LHCN-M2 (cell line): ENCODE measurements at places on chromosomes 4 and X.

DNA sequence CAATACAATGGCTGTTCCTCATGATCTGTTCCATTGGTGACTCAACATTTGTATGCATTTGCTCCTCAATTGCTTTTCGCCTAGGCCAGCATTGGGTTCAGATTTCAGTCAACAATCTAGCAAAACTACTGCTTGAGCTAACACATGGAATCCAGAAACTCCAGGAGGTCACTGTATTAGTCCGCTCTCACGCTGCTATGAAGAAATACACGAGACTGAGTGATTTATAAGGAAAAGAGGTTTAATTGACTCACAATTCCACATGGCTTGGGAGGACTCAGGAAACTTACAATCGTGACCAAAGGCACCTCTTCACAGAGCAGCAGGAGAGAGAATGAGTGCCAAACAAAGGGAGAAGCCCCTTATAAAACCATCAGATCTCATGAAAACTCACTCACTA lies 67.1 kb downstream of the RXFP1 start:
- no peak for DNase-seq

GRCh38 chrX:129361576-129361975 lies 161.7 kb downstream of the SMARCA1 start:
- no peak for DNase-seq

DNA sequence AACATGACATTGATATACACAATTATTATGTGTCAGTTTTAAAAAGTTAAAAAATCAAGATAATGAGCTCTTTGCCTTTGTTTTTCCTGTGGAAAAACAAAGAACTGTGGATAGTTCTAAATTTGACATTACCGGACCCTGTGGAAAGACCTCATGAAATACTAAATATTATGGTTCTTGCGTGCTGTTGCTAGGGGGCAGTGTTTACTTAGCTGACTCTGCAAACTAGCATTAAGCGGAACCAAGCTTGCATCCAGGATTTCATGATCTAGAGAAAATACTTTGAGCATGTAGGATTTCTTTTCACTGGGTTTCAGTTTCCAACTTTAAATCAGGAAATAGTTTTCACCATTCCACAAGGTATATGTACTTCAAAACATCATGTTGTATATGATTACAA lies 33.6 kb downstream of the CLCN4 start:
- DNase-seq: peak; percentile 67

GRCh38 chr4:85744950-85745349 lies 270.0 kb downstream of the ARHGAP24 start:
- DNase-seq: peak; percentile 81

DNA sequence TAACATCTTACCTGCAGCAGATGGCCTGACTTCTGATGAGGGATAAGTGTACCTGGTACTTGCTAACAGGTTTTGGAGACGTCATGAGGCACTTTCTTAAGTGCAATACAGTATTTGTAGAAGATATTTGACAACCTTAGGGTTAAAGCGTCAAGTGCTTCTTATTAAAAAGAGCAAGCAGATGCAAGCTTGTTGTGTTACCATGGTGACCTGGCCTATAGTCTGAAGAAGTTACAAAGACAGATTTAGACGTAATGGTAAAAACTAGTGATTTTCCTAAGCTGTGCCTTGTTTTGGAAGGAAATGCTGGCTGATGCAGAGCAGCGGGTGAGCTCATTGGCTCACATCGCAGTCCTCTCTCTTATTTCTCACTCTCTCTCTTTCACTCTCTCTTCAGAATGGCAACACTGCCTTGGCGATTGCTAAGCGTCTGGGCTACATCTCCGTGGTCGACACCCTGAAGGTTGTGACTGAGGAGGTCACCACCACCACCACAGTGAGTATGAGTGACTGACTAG lies 243.6 kb downstream of the ANK2 start:
- DNase-seq: no peak

DNA sequence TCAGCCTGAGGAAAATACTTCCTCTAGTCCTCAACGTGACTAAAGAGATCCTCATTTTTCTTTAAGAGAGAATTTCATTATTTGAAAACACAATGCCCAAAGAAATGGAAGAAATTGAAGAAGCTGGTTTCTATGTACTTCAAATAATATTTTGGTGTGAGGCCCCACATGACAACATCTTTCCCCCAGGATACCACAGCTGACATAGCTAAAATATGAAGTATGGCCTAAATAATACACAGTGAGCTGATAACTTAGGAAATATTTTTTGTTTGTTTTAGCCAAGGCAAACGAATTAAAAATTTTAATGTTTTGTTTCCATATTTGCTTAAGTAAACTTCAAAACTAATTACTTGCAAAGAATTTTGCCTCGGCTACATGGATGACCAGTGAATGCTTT lies 149.2 kb downstream of the CBR4 start:
- no peak for DNase-seq

DNA sequence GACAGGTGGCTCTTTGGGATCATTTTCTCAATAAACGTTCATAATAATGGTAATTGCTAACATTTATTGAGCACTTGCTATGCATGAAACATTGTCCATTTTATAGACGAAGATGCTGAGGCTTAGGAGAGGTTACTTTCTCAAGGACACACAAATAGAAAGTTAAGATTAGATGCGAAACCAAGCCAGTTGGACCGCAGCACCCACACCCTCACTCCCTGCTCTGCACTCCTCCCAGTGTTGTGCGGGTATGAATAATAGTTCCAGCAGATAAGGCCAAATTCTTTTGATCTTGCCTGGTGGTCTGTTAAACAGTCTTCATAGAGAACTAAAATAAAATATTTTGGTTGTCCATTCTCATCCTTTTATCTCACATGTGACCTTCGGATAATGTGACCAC lies 85.0 kb upstream of the BEND4 start:
- no peak for DNase-seq

- DNase-seq: no peak
Measured at GRCh38 chr4:20916106-20916505, 215.8 kb downstream of the PACRGL start.

DNA sequence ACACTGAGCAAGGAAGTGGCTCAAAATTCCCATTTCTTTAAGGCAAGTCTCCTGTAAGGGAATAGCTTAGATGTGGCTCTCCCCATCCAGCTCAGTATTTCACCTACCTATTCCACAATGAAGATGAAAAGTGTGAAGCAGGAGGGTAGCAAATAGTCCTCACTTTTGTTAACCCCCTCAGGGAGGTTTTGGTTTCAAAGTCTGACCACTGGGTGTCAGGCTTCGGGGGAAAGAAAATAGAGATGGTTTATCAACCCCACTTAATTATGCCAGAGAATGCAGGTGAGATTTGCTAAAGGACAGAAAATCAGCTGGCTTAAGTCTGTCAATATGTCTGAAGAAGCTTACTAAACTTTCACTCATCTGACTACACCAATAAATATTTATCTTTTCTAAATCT lies 69.5 kb downstream of the DHX15 start:
- no peak for DNase-seq

- no peak for DNase-seq
Measured at GRCh38 chr4:23422878-23423277, 467.0 kb downstream of the PPARGC1A start.

- peak; percentile 31 for DNase-seq
Measured at GRCh38 chrX:108699368-108699767, 37.0 kb downstream of the IRS4 start.

- DNase-seq: no peak
Measured at GRCh38 chr4:101184668-101185067, 162.7 kb downstream of the PPP3CA start.

GRCh38 chr4:3160438-3160837 lies 86.0 kb downstream of the HTT start:
- no peak for DNase-seq

GRCh38 chr4:162116095-162116779 lies 47.6 kb downstream of the FSTL5 start:
- no peak for DNase-seq

GRCh38 chrX:102835504-102836146 lies 101.4 kb upstream of the RAB40AL start:
- DNase-seq: peak; percentile 17

GRCh38 chr4:124958847-124959246 lies 246.3 kb upstream of the ANKRD50 start:
- DNase-seq: no peak

- no peak for DNase-seq
Measured at GRCh38 chrX:33908074-33908473, 224.0 kb downstream of the FAM47A start.

GRCh38 chr4:79390890-79391289 lies 17.1 kb downstream of the GK2 start:
- DNase-seq: peak; percentile 5

- no peak for DNase-seq
Measured at GRCh38 chr4:145308598-145308997, 128.2 kb upstream of the OTUD4 start.

- peak; percentile 29 for DNase-seq
Measured at GRCh38 chr4:42101446-42101975, 50.9 kb downstream of the BEND4 start.

GRCh38 chr4:169114341-169114974 lies 104.4 kb upstream of the CBR4 start:
- no peak for DNase-seq

DNA sequence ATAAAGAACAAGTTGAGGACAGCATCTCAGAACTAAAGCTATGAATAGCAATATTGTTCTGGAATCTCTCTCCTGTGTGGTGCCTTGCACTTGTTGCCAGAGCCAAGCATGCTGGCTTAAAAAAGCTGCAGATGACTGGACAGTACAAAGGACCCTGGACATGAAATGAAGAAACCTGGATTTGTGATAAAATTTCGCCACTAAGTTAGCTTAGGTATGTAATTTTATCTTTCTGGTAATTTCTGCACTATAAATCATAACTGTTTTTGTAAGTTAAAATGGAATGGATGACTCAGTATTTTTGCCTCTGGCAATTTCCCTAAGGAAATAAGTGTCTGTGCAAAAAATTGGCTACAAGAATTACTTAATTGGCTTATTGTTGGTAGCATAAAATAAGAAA lies 317.2 kb downstream of the CAMK2D start:
- peak; percentile 69 for DNase-seq

DNA sequence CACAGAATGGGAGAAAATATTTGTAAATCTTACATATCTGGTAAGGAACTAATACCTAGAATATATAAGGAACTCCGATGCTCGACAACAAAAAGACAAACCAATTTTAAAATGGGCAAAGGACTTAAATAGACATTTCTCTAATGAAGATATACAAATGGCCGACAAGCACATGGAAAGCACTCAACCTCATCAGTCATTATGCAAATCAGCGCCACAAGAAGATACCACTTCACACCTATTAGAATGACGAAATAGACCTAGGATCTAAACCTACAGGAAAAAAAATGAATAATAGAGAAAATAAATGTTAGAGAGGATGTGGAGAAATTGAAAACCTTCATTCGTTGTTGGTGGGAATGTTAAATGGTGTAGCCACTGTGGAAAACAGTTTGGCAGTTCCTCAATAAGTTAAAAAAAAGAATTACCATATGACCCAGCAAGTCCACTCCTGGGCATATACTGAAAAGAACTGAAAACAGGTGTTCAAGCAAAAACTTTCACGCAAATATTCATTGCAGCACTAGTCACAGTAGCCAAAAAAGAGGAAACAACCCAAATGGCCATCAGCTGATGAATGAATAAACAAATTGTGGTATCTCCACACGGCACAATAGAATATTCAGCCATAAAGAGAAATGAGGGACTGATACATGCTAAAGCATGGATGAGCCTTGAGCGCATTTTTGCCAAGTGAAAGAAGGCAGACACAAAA lies 57.3 kb upstream of the WDR19 start:
- no peak for DNase-seq

GRCh38 chr4:158446106-158446505 lies 75.6 kb upstream of the RXFP1 start:
- peak; percentile 94 for DNase-seq

DNA sequence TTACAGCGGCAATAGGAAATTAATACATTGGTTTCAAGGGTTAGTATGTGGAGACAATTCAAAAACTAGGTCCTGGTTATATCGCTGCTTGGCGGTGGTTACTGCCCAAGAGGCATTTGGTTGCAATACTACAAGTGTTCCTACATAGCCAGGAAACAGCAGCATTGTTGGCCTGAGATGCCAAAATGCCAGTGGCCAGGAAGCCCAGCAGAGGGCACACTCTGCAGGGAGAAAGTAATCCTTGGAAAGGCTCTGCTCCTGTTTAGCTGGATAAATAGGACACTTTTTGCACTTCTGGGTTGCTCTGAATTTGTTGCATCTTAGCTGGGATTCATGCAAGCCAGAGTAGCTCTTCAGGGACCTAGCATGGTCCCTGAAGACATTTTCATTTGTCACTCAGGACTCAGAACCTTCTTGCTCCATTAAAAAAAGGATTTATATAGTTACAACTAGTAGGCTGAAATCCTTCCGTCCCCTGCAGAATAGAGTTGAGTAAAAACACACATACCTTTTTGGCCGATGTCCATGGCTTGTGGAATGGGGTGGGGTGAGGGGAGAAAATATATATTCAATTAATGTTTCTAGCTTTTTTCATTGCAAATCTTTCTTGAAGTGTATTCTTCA lies 8.1 kb upstream of the GPR119 start:
- peak; percentile 38 for DNase-seq

DNA sequence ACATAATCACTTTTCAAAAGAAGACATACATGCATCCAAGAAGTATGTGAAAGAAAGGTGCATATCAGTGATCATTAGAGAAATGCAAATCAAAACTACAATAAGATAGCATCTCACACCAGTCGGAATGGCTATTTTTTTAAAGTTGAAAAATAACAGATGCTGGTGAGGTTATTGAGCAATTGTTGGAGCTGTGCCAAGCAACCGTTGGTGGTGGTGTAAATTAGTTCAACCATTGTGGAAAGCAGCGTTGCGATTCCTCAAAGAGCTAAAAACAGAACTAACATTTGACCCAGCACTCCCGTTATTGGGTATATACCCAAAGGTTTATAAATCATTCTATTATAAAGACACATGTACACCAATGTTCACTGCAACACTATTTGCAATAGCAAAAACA lies 14.2 kb downstream of the COX7B2 start:
- DNase-seq: peak; percentile 2

- no peak for DNase-seq
Measured at GRCh38 chr4:65391382-65391781, 278.9 kb downstream of the EPHA5 start.

- DNase-seq: no peak
Measured at GRCh38 chr4:8891646-8892555, 20.3 kb upstream of the HMX1 start.

DNA sequence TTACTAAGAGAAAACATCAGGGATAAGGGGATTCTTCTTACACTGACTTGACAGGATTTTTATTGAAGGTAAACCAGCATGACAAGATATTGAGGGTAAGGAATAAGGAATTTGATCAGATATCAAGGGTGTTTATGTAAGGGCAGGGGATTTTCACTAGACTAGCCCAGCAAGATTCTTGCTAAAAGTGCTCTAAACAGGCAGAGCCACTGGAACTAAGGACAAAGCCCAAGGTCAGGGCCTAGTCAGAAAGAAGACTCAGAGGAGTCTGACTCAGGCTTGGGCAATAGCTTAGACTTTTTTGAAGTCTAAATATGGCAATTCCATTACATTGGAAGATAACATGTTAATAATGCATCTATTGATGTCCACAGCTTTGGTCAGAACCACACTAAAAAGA lies 6.5 kb upstream of the GLRA3 start:
- peak; percentile 7 for DNase-seq

- peak; percentile 10 for DNase-seq
Measured at GRCh38 chr4:166282081-166282770, 409.2 kb downstream of the TLL1 start.
